ENCODE measurements at places on chromosomes 5 and 9.
A peak's percentile ranks its signal among the peaks of the same experiment; 100 is the strongest.

DNA sequence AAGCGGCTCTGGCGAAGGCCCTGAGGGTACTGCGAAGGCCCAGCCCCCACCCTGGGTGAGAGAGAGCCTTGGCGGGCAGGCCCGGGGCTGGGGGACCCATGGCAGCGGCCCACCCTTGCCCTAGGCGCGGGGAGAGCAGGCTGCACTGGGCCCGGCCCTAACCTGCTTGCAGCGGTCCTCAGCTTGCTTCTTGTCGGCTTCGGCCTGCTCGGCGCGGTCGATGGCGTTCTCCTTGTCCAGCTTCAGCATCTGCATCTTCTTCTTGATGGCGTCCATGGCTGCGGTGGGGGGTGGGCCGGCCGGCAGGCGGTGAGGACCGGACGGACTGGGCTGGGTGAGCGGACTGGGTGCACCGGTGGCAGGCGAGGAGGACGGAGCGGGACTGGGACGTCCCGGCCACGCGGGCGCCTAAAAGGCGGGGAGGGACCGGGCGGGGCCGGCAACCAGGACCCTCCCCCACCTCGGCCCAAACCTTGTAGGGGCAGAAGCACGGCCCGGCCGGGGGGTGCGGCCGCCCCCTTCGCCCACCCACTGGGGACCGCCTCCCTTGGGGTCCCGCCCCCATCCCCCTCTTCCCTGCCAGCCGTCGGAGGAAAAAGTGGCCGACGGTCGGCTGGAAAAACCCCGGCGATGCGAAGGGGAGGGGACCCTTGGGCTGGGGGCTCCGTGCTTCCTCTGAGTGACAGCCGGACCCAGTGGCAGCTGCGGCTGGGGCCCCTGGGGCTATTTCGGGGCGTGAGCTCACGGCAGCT lies at the start of gene TPM2:
Gene TPM2, minus strand, starts transcription at position 384 of the 752 bp plus-strand sequence. Its CDS starts 108 bp downstream, at position 276.
- DNase-seq, result peak; percentile 90

DNA sequence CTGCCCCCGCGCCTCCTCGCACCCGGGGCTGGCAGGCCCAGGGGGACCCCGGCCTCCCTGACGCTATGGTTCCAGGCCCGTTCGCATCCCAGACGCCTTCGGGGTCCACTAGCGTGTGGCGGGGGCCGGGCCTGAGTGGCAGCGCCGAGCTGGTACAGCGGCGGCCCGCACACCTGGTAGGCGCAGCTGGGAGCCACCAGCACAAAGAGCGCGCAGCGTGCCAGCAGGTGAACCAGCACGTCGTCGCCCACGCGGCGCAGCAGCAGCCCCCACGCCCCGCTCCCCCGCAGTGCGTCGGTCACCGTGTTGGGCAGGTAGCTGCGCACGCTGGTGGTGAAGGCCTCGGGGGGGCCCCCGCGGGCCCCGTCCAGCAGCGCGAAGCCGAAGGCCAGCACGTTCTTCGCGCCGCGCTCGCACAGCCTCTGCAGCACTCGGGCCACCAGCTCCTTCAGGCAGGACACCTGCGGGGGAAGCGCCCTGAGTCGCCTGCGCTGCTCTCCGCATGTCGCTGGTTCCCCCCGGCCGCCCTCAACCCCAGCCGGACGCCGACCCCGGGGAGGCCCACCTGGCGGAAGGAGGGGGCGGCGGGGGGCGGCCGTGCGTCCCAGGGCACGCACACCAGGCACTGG lies 548 bp downstream of the TERT start:
- peak; percentile 28 for DNase-seq

GRCh38 chr5:168935183-168935582 lies 356.0 kb upstream of the PANK3 start:
- DNase-seq, result no peak

DNA sequence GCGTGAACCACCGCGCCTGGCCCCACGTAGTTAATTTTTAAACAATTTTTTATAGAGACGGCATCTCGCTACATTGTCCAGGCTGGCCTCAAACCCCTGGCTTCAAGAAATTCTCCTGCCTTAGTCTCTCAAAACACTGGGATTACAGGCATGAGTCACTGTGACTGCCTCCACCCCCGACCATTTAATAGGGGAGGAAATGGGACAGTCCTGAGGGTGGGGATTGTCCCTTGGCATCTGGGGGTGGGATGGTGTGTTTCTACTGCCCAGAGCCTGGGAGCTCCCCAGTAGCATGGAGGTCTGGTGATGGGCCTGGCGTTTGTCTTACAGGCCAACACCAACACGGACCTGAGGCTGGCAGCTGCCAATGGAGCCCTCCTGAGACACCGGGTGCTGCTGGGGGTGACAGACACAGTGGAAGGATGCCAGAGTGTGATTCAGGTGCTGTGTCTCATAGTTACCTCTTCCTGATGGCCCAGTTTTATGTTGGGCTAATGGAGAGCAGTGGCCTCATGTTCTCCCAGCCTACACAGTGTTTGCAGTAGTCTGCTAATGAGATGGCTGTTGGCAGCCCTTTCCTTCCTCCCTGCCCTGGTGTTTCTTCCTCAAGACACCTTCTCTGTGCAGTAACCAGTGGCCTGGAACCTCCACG lies 22.5 kb downstream of the TMEM268 start:
- no peak for DNase-seq

DNA sequence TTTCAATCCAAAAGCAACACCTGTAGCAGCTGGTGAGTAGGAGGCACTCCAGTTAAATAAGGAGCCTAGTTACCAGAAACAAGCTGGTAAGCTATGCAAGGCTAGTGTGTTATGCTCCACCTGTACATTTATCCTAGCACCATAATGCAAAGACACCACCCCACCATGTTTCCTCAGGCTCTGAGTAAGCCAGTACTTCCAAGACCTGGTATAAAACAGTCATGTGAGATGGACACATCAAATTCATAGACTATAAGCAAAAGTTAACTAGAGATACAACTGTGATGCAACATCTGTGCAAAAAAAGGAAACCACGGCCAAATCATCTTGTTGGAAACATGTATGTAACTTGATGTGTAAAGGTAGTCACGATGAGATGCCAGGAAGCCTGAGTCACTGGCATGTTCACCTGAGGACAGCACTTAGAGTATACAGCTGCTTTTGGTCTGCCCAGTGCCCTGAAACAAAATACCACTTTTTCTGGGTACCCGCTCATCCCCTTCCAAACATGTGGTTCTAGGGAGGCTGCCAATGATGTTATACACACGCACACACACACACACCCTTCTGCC lies 66.1 kb downstream of the CDK5RAP2 start:
- no peak for DNase-seq

DNA sequence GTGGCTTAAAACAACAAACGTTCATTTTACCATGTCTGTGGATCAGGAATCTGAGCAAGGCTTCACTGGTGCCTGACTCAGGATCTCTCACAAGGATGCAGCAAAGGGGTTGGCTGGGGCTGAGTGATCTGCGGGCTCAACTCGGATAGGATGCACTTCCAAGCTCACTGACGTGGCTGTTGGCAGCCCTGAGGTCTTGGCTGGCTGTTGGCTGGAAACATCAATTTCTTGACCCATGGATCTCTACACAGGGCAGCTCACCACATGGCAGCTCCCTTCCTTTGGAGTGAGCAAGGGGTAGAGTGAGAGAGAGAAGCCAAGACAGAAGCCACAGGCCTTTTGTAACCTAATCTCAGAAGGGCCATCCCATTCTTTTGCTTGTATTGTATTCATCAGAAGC lies 202.1 kb downstream of the NXNL2 start:
- no peak for DNase-seq

DNA sequence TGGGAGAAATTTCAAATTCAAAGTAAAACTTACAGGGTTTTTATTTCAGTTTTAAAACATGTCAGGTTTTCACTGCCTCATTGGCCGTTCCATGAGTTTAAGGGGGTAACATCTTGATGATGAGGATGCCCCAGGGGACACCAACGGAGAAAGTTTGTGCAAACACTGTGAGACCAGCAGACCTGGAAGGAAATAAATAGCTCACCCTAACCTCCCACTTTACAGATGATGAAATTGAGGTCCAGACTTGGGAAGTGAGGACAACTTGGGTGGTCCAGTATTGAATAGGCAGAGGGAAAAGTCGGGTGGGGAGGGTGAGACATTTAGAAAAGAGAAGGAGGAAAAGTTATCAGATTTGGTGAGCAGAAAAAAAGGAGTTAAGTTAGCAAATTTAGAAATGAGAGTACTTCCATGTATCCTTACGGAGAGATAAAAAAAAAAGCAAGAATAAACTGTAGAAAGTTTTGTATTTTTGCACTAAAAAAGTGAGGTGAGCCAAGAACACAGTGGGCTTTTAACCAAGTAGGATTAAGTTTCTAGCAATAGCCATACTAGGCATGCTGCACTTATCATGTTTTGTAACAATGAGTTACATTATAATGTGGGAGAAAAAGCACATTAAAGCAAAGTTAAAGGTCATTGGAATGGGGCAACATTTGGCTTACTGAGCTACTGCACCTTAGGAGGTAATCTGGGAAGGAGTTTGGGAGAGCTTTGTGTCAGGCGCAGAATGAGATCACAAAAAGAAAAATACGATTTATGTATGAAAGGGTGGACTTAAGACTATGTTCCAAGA lies 125.1 kb downstream of the GAS1 start:
- DNase-seq, result no peak
